Stimulated activated CD4-positive, alpha-beta T cell treated with anti-CD3 and anti-CD28 coated beads, TNF-alpha, amount 100 ng/mL, for 24 hours (primary cell): ENCODE measurements at places on chromosomes 4 and X.

DNA sequence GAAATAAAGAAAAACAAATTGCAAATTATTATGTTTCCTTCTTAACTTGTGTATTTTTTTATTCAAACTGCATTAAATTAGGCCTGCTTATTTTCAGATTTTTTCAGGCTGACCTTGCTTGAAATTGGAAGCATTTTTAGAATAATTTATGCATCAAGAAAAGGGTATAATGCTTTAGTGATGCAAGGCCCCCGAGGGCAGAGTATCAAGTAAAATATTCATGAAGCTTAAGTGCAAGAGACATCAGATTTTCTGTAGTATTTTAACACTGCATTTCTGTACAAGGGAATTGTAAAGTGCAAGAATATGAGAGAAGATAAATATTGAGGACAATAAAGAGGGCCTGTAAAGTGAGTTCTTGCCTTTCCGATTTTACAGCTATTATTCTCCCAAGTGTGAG is 485.8 kb upstream of the ATOH1 start:
- no peak for DNase-seq

GRCh38 chr4:24973404-24973746 is 57.4 kb downstream of the LGI2 start:
- no peak for DNase-seq

- DNase-seq: no peak
These were observed 18.9 kb downstream of the LAMP2 start for GRCh38 chrX:120450163-120450562.

DNA sequence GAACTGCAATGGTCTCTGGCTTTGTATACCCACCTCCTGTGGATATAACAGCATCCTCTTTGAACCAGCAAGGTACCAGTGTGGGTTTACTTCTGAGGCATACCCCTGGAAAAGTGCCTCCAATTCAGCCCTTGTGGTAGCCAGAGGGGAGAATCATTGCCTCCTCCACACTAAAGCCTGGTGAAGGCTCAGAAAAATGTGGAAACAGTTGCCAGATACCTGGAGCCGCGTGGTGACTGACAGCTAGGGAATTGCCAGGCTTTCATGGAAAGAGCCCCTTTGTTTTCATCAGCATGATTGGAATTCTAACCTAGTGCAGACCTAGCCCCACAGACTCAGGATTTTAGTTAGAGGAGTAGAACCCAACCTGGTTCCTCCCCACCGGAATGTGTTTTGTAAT is 168.6 kb upstream of the KLF3 start:
- no peak for DNase-seq

GRCh38 chr4:71151054-71151453 is 157.6 kb downstream of the DCK start:
- no peak for DNase-seq

DNA sequence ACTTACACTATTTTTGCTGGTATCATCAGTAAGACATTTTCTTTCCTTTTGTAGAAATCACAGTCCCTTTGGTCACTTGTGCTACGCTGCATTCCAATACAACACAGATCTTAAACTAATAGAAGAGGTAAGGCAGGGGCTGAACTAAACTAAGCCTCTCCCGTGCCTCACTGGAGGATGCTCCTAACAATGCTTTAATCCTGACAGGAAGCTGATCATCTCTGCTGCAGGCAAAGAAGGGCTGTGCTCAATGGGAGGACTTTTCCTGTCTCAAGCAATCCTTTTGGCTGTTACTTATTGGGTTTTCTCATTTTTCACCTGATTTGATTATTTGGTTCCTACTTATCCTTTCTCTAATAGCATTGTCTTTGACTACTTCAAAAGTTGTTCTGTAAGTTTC is 583.1 kb downstream of the INPP4B start:
- no peak for DNase-seq

DNA sequence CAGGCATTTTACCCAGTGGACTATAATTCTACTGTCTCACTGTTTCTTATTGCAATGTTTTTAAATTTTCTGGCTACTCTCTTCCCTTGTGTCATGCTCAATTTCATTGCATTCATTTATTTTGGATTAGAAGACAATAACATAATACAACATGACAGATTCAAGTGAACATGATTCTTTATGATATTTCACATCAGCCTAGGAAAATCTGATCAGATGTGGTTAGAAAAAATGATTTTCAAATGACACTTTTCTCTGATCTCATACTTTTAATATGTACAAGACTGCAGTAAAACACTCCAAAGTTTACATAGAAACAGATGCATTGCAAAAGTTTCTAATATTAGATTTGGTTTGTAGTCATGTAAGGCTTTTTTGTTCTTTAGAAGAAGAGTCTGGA is 586.0 kb downstream of the ACTRT1 start:
- DNase-seq: no peak

- DNase-seq: no peak
These were observed 79.8 kb downstream of the MID1IP1 start for GRCh38 chrX:38881066-38881465.

- DNase-seq: no peak
These were observed 91.8 kb upstream of the POU3F4 start for GRCh38 chrX:83416273-83416672.

GRCh38 chrX:143027275-143027674 is 1.5 kb downstream of the SPANXN4 start:
- DNase-seq: no peak

DNA sequence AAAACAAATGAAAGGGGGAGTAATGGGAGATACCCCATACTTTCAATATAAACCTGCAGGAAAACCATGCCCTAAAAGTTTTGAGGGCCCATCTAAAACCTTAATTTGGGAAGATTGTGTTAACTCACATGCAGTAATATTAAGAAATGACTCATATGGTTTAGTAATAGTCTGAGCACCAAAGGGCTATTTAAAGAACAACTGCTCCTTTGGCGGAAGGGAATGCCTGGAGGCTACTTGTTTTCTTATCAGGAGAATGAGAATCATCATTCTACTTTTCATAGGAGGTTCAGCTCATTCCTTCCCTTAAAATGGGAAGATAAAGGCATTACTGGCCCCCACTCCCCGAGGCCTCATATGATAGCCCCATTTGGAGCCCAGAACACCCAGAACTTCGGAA is 47.6 kb downstream of the SPIN3 start:
- DNase-seq: no peak

DNA sequence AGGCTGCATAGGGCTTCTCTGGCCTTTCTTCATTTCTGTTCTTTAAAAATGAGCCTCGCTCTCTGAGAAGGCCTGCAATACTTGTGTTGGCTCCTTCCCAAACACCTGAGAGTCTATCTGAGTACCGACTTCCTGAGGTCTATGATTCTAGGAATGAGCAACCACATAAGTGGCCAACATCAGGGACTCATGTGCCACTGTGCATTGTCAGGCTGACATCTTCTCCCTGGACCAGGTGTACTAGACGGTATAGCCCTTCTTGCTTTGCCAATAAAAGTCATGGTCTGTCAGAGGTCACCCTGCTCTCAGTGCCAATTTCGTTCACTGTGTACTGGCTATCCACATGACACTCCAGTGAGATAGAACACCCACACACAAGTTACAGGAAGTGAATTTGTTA is 67.4 kb upstream of the EPHA5 start:
- no peak for DNase-seq

DNA sequence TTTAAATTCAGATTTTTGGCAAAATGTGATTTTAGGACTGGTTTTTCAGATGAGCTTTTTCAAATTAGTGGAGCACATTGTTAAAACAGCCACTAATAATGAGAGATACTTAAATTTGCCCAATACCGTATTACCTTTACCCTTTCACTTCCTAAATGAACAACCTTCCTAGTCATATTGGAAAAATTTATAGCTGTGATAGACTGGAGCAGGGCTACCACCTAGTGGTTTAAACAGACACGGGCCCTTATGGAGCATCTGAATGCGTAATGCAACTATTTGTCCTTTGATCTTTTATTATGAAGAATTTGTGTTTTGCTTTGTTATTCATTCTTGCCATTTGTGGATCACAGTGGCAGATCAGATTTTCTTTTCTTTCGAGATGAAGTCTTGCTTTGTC is 72.7 kb downstream of the KDM6A start:
- DNase-seq: no peak

DNA sequence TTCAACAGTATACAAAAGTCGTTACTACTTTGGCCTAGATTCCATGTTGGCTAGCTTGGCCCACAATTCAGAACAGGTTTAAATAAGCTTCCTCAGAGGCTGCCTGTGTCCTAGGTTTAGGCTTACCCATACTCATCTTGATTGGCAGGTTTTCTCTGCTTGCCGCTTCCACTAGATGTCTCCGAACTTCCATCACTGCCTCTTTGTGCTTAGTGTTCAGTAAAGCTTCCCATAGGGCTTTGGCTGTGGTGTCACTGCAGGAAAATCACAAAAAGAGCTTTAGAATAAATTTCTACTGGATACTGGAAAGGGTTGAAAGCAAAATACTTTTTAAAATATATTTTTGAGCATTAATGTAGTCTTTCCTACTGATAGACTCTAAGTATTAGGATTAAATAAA is 52.4 kb downstream of the SCFD2 start:
- no peak for DNase-seq

DNA sequence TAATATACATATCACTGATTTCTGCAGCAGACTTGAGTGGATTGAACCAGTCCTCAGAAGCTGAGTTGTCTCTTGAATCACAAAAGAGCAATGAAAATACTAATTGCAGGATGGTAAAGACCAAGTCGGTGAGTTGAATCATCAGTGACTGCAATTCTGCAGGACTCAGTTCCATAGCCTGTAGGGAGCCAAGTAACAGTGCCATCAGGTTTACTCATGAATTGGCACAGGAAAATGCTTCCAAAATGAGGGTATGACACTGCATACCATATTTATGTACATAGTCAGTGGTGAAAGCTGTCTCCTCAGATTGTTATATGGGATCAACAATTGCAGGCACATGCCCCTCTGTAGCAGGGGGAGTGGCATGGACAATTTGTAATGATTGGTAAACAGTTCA is 192.8 kb downstream of the CCNG2 start:
- DNase-seq: no peak

- DNase-seq: no peak
These were observed 1.1 kb upstream of the MRPL1 start for GRCh38 chr4:77861495-77861894.
